ENCODE measurements at places on chromosomes 6 and 20.
A peak's percentile ranks its signal among the peaks of the same experiment; 100 is the strongest.

DNA sequence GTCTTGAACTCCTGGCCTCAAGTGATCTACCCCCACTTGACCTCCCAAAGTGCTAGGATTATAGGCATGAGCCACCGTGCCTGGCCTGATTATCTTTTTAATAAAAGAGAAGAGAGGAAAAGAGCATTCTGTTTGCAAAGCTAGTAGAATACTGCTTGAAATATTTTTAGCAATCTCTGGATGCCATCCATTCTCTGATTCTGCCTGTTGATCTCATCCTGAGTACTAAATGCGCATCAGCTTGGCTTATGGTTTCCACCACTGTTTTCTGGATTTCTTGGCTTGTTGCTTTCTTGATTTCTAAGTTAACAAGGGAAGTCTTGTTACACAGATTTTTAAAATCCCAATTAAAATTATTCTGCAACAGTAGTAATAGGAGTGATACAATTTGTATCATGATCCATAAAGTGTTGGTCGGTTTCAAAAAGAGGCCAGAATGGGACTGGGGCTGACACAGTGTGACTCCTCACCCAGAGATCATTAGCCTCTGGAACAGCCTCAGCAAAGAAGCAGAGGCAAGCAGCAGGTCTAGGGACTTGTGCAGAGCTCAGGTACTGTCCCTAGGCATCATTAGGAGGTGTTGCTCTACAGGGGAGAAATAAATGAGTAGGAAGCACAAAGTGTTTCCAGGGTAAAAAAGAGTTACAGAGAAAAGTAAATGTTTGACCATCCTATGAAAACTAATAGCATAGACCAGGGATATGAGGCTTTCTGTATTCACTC, 17.8 kb upstream of the SLC16A10 start:
- DNase-seq: no peak

- DNase-seq: no peak
Observed at GRCh38 chr20:35604449-35604747, 11.2 kb upstream of the SPAG4 start.

DNA sequence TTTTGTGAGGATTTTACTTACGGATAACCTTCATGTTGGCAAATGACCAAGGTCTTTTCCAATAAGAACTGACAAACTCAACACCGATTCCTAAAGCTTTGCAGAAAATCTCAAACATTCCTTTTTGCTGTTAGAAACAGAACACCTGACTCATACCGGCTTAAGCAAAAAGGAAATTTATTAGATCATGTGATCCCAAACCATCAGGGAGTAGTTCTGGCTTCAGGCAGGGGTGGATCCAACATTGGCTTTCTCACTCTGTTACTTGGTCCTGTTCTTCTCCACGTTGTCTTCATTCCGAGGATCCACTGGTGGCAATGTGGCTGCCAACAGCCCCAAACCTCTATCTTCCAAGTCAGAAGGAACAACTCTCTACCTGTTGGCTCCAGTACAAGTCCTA, 95.9 kb upstream of the PMEPA1 start:
- DNase-seq: no peak

DNA sequence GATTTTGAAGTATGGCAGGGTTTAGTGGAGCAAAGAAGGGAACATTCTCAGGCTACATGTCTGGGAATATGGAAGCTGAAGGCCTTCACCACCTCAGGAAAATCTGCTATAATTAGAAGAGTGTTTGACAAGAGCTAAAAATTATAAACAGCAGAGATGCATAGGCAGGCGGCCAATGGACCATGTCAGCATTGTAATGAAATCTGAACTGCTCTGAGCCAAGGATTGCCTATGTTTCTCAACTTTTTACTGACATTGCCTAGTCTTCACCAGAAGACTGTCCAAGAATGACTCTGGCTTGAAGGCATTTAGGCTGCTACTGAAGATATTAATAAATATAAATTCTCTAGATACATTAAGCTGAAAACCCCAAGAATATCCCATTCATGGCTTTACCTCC, 84.1 kb downstream of the C6orf52 start:
- no peak for DNase-seq

DNA sequence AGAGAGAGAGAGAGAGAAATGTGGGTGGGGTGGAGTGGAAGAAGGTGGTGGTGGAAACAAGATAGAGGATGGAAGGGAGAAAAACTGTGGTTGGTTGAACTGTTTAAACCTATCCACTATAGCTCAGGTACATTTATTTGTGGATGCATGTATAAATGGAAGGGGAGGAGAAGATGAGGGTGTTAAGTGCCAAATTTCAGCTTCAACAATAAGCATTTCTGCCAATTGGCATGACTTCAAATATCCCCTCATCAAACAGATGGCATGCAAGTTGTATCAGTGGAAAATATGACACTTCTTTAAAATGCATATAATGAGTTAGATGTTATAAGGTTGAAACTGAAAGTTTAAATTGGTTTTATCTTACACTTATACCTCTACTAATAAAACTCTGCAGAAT, 216.1 kb downstream of the LMBRD1 start:
- DNase-seq: peak; percentile 93

Measured in NCI-H1694 (cell line).